ENCODE measurements at places on chromosomes 3 and 15.

GRCh38 chr3:169026543-169027182 is 636.8 kb downstream of the MECOM start:
- DNase-seq, result peak; percentile 81

DNA sequence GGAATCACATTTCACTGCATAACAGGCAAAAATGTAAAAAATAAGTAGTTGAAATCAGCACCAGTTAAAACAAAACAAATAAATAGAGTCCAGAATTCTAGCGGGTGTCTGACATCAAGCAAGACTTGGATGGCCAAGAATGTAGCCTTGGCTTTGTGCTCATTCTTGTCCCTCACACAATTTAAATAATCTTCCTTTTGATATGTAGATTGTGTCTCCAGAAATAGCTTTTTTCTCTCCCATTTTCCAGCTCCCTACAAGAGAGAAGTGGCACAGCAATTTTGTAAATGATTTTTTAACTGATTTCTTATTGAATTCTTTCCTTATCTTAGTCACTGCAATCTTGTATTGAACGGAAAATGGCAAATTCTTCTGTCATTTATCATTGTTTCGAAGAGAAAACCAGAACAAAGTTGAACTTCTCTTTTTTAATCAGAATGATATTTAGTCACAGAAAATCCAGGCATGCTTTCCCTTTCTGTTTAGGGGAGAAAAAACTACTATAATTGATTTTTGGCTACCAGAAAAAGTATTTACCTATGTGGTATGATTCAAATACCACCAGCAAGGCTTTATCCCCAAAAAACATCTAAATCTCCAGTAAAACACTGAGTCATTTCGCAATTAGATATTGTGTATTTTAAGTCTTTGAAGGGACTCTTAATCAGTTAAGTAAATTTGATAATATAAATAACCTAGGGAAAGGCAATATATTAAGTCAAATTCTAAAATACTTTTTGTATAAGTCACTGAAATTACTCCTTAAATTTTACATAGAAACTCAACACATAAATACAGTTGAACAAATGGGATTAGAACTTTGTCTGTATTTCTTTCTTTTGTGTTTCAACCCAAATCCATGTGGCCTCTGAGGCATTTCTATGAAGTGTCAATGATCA is 481.7 kb downstream of the GBE1 start:
- DNase-seq, result no peak

- no peak for DNase-seq
These were observed 25.4 kb downstream of the PDCD6IP start for GRCh38 chr3:33823821-33824220.

DNA sequence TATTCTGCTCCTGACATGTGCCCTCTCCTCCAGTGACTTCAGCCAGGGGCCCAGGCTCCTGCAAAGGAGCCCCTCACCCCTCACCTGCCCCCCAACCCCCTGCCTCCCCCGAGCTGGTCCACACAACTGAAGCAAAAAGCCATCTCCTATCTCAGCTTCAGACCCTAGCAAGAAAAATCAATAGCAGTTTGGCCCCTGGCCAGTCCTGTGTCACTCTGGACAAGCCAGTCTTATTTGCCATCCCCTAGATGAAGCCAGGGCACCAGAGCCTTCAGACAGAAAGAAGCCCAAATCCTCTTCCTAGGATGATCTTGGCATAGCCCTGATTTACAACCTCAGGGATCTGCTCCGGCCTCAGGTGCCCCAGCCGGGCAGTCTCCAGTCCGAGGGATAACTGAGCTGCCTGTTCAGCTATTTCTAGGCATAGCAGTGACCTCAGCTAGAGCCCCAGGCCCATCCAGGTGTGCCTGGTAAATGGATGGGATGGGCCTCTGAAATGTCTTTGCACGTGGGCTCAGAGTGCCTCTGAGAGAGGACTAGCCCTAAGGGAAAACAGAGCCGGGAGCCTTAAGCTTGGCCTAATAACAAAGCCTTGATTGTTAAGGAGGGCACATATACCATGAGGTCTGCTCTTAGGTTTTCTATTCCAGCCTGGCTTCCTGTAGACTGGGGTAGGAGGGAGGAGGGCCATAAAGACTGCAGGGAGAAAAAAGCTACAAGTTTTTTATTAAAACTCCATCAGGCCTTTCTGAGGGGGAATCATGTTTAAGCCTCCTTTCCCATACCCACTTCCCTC is 242.0 kb downstream of the SHQ1 start:
- DNase-seq, result no peak

- DNase-seq, result no peak
These were observed 112.7 kb upstream of the PRR23C start for GRCh38 chr3:139157161-139157932.

GRCh38 chr15:79433276-79433990 is 1.3 kb downstream of the MINAR1 start:
- DNase-seq, result no peak

DNA sequence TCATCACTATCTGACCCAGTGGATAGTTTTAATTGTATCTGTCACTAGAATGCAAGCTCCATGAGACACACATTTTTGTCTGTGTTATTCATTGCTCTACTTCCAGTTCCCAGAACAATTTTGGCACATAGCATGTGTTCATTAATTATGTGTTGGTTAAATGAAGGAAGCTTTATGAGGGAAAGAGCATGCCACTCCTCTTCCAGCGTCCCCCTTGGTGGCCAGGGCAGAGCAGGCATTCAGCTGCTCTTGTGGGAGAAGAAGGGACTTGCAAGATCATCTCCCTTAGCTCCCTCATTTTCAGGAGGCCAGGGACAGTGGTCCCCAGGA is 489 bp upstream of the GALNT15 start:
- no peak for DNase-seq

GRCh38 chr15:94259121-94259751 is 27.9 kb downstream of the MCTP2 start:
- no peak for DNase-seq
